ENCODE measurements at places on chromosomes 6 and 20.

DNA sequence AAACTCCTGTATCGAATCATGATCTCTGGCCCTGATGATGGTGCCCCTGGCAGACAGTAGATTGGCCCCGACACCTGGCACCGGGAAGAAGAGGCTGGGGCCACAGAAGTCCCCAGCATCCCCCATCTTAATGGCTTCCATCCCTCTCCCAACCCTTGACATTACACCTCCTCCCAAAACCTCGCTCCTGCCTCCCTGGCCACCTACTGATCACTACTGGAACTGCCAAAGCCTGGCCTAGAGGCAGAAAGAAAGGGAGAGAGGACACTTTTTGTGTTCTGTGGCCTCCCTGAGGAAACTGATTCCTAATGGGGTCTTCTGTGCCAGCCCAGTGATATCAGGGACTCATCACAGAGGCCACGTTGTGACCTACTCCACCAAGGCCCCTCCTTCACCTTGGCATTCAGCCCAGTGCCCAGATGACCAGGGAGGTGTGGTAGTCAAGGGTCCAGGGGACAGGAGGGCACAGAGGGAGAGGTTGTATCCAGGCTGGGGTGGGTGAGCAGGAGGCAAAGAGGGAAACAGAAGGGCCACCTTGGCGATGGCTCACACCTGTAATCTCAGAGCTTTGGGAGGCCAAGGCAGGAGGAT is 6.1 kb downstream of the C20orf173 start:
- DNase-seq, result peak; percentile 73

GRCh38 chr6:138406443-138406842 is 2.4 kb downstream of the HEBP2 start:
- DNase-seq, result peak; percentile 36

GRCh38 chr20:57263801-57264792 is 2.3 kb downstream of the BMP7 start:
- no peak for DNase-seq

DNA sequence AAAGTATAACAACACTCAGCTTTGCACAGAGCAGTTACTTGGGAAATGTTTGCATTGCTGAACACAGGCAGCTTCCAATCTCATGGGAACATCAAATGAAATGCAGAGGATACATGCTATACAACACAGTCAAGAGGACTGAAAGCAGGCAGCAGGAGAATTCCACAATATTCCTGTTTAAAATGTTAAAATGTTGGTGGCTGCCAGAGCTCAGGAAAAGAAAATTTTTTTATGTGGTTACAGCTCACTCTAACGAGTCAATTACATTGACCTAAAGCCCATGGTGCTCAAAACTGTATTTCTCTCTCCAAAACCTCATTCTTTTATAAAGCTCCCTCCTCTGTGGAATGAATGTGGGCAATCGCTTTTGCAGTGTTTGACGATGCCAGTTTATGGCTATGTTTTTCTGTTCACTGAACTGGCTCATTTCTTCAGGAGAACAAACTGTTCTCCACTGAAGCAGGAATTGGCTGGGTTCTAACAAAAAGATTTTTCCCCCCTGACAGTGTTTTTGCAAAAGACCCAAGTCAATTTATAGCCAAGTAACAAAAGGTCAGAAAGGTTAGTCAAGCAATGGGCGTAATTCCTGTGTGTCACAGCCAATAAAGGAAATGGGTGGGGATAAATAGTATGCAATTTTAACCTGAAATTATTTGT is 69.0 kb downstream of the ZHX3 start:
- DNase-seq, result no peak
